ENCODE measurements at places on chromosomes 11 and 22. TPM values are rescaled to one million over a fixed set of nuclear protein-coding genes. Genes with fewer than 3 reads are reported as not detected.
A peak's percentile ranks its signal among the peaks of the same experiment; 100 is the strongest.

The PAMR1 gene
- polyA plus RNA-seq, result 7.5 TPM

The PYGM gene
- polyA plus RNA-seq, result 60.3 TPM

The DGCR6L gene
- polyA plus RNA-seq, result 62.7 TPM

DNA sequence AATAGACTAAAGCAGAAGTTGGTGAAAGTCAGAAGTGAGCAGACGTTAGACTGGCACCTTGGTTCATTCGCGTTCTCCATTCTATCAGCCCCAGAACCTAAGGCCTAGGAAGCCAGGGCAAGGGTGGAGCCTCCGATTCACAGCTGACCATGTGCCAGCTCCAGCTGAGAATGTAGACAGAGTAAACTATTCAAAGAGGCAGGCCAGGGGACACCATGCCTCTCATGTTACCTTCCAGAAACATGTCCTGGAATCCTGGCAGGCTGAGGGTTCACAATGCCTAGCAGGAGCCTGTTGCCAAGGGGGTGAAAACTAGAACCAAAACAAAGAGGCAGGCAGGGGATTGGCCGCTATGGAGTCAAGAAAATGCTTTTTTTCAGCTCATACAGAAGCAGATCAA lies 224.4 kb upstream of the POU2AF2 start:
- DNase-seq, result peak; percentile 82

- DNase-seq, result no peak
Measured at GRCh38 chr11:45881708-45882368, 3.6 kb upstream of the MAPK8IP1 start.

DNA sequence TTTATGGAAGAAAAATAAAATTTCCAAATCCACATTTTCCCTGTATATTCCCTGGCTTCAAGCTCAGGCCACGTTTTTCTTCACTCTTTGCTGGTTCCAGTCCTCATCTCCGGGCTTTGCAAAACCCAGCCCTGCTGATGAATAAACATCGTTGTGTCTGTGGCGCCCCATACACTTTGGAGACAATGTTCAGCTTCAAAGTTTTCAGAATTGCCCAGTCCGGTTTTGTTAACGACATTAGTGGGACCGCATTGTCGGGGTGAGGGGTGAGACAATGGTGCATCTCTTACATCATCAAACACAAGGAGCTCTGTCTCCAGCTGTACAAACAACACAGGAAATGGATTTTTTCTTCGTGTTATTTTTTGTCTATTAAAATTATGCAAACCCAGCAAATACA lies 53.4 kb upstream of the HTATIP2 start:
- peak; percentile 9 for DNase-seq

- no peak for DNase-seq
Measured at GRCh38 chr22:50546326-50547262, 895 bp downstream of the KLHDC7B start.

DNA sequence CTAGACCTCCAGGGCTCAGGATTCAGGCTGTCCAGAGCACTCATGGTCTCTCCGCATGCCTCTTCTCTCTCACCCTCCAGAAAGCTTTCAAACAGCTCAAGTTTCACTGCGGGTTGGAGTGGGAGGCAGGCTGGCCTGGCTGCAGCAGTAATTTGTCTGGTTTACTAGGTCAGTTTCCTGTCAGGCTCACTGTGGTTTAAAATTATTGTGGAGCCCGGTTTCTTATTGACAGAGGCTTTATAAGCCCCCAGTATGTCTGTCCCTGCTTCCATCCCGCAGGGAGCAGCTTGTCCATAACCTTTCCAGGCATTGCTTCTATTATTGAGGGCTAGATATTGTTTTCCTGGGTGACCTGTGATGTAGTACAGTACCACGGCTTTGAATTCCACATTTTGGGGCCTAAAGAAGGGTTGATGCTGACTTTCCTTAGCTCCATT lies 235.3 kb upstream of the SORL1-AS1 start:
- DNase-seq, result peak; percentile 80

DNA sequence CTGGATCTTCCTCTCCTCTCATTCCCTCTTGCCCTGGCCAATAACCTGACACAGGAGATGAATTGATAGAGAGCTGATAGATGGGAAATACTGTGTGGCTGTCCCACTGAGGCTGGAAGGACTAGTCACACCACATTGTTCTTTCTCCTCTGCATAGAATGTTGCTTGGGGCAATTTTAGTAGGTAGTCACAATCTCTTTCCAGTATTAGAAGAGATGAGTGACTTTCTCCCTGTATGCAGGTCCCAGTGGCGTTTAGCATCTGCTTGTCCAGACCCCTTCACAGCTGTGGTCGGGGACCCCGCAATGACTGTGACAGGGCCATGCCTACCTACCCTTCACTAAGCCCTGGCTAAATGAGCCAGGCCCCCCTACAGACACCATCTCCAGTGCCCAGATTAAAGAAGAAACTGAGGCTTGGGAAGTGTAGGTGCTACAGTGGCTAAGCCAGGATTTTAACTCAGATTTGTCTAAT lies 24.0 kb upstream of the P2RY2 start:
- DNase-seq, result no peak

DNA sequence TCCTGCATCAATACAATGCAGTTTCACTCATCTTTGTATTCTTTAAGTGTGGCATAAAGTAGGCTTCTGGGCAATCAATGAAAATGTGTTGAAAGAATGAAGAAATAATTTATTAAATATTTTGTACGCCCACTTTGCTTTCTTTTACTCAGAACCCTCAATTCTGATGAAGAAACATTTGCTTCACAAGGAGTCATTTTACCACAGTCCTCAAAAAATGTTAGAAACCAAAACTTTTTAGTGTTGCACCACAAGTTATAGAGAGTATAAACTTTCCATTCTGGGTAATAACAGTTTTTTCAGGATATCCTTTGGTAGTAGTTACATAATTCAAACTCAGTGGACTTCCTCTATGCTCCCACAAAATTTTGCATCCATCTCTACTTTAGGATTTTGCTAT lies 360.5 kb downstream of the DLG2 start:
- DNase-seq, result no peak

GRCh38 chr22:30640361-30640760 lies 4.8 kb downstream of the SLC35E4 start:
- DNase-seq, result no peak

- DNase-seq, result no peak
Measured at GRCh38 chr22:42360348-42360747, 71.9 kb downstream of the NFAM1 start.

GRCh38 chr11:69521457-69521856 lies 40.0 kb downstream of the LINC01488 start:
- DNase-seq, result no peak

GRCh38 chr11:61928606-61929005 lies 11.2 kb upstream of the RAB3IL1 start:
- no peak for DNase-seq

- peak; percentile 64 for DNase-seq
Measured at GRCh38 chr11:13384908-13385640, 77.9 kb downstream of the BTBD10 start.
